Activated gamma-delta T cell treated with anti-CD3 and anti-CD28 coated beads, Interleukin-2, amount 50 U/mL, for 16 hours (primary cell): ENCODE measurements at places on chromosomes 11 and 22.

GRCh38 chr11:109998921-109999320 is 94.3 kb upstream of the ZC3H12C start:
- no peak for DNase-seq

GRCh38 chr22:28952857-28953256 is 69.5 kb downstream of the ZNRF3 start:
- DNase-seq: no peak

GRCh38 chr11:102824556-102824955 is 18.9 kb downstream of the MMP3 start:
- no peak for DNase-seq

GRCh38 chr11:131036514-131036913 is 120.2 kb upstream of the SNX19 start:
- DNase-seq: no peak

GRCh38 chr11:24779791-24780190 is 282.9 kb downstream of the LUZP2 start:
- no peak for DNase-seq

DNA sequence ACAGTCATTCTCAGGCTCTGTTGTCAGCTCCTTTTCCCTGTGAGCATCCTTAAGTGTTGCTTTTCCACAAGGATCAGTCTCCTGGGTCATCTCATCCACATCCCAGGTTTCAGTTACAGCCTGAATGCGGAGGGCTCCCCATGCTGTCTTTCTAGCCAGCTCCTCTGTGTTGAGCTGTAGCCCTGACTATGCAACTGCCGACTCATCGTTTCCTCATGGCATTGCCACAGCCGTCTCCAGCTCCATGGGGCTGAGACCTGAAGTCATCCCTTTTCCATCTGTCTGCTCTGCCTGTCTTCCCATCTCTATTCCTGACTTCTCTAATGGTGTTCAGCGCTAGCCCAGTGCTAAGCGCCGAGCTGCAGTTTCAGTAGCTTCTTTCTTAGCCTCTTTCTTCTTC is 11.8 kb downstream of the SAMM50 start:
- DNase-seq: no peak

DNA sequence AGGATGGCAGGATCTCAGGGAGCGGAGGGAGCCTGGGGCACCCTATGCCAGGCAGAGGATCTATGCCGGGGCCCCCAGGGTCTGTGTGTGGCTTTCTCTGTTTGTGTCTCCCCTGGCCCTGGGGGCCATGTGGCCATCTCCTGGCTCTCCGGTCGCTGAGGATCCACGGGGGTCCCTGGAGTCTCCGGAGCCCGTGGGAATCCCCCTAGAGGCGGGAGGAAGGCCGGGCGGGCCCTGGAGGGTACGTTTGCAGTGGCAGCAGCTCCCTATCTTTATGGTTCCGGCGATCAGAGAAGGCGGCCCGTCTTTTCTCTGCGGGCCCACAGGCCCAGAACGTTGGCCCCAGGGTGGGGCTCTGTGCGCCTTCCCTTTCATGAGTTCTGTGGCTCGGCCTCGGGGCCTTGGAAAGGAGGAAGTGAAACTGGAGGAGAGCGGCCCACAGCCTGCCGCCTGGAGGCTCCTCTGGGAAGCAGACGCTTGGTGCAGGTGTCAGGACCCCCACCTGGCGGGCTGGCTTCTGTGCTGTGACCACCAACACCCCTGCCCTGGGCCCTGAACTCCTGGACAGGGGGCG is 82.1 kb downstream of the KCNQ1 start:
- DNase-seq: no peak

GRCh38 chr11:35550374-35551036 is 25.1 kb upstream of the PAMR1 start:
- no peak for DNase-seq

GRCh38 chr11:103673773-103674172 is 362.7 kb upstream of the DDI1 start:
- DNase-seq: no peak

- DNase-seq: no peak
Measured at GRCh38 chr11:69076129-69076791, 27.5 kb downstream of the TPCN2 start.

- DNase-seq: no peak
Measured at GRCh38 chr22:44437216-44438055, 60.6 kb downstream of the RTL6 start.

GRCh38 chr22:29207243-29207550 is 1.5 kb downstream of the EMID1 start:
- DNase-seq: no peak

- no peak for DNase-seq
Measured at GRCh38 chr11:35934981-35935380, 8.9 kb upstream of the LDLRAD3 start.

DNA sequence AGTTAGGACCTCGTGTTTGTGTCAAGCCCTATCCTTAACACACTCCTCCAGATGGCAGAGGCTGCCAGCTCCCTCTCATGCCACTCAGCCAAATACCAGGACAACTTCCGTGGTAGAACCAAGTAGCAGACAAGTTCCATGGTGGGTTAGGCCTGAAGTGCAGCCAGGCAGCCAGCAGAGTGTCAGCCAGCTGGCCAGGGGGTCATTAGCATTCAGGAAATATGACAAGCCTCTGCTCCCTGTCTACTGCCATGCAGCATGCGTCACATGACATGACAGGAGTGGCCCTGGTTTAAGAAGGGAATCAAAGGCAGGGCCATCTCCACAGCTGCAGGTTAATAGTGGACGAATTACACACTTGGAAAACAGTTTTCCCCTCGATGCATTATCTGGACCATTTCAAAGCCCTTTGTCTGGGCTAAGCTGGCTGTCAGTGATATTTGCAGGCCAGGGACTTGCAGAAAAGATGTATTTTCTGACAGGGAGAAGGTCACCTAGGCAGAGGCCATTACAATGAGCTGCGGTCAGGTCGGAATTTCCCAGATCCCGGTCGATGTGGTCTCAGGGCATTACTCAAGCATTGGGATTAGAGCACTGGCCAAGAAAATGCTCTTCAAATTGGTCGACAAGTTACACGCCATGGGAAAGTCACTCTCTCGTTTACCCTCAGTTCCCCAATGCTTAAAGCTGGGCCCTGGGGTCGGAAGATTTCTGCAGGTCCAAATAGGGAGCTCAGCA is 461.7 kb upstream of the CADM1 start:
- no peak for DNase-seq

DNA sequence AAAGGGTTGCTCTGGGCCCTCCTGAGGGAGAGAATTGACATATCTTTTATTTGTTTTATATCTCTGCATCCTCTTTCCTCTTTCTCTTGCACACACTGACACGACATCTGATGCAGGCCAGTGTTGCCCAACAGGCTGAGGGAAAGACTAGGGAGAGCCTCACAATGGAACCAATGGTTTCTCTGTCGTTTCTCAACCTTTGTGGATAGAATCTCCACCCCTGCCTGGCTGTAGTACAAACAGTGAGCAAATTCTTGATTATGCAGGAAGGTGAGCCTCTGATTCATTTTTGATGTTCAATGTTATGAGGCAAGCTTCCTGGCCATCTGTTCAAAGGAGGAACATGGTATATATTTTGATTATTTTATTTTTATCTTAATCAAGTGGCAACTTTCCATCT is 49.8 kb upstream of the PLET1 start:
- no peak for DNase-seq

DNA sequence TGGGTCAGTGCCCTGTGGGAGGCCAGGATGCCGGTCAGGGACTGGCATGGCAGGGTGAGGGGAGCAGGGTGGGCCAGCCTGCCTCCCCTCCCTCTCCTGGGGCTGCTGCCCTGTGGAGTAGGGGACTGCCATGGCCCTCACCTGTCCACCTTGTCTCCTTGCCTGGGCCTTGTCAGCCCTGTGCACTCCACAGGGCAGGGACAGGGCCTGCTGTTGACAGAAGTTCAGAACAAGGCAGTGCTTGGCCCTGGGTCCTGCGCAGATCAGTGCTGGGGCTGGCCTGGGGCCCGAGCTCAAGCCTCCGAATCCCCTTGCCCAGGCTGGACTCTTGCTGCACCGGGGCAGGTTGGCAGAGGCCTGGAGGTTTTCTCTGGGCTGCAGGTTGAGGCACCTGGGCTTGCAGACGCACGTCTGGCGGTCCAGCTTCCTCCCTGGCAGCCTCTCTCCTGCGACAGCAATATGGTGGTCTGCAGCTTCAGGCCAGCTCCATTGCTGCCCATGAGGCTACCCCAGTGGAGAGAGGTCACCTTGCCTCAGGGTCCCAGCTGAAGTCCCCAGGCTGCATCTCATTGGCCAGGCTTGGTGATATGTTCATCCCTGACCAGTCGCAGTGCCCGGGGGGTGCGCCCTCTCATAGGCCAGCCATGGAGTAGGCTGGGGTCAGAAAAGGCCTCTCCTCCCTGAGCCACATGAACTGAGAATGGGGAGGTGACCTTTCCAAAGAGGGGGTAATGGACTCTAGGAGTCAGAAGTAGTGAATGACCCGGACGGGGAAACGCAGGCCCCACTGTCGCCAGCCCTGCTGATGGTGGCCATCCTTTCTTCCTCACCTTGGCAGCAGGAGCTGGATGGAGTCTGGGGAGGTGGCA is 21.5 kb upstream of the CHKA start:
- no peak for DNase-seq

DNA sequence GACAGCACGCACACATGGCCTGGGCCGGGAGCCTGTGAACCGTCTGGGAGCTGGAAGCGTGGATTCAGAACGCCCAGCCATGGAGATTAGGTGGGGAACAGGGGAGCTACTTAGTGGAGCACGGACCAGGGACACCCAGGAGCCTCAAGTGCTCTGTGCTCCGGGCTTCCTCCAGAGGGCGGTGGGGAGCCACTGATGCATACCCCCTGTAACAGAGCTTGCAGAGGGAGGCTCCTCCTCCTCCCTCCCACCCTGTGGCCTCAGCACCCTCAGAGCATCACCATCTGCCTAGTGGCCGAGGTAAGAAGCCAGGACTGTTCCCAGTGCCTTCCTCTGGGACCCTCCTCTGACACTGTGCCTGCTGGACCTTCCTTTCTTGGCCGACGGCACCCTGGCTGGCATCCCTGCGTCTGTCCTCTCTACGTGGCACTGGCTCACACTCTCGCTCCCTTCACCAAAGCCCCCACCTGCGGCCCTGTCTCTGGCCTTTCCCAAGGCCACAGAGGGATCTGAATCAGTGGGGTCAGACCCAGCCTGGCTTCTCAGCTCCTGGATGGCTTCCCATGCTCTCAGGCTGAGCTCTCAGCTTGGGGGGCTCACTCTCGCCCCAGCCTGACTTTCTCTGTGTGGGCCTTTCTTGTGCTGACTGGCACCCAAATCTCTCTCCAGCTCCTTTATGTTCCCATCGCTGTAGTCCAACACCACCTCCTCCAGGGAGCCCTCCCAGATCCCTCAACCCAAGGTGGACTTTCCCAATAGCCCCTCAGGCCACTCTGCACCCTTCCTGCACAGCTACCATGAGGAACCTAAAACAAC is 780.9 kb downstream of the BRD1 start:
- no peak for DNase-seq

DNA sequence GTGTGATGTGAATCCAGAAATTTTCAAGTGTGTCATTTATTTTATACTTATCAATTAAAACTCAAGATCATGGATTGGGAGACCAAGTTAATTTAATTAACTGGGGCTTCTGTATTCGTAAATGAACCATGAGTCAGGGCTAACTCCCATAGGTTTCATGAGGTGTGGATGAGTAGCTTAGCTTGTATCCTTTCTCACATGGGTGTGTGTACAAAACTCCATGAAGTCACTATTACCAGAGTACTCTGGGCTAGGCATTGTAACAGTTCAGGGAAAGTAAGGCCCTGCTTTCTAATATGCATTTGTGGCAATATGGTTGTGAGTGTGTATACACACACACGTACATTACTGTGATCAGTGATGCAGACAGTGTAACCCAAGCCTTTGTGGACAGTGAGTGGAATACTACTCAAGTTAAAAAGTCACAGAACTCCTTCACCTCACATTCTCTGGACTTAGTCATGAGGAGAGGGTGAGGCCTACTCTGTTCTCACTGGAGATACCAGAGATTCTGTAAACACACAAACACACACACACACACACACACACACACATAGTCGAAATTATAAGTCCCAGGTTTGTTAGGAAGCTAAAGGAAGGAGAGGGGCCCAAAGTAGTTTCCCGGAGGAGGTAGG is 3.5 kb downstream of the CNTF start:
- no peak for DNase-seq

GRCh38 chr11:113282898-113283437 is 31.4 kb upstream of the TTC12 start:
- DNase-seq: no peak

DNA sequence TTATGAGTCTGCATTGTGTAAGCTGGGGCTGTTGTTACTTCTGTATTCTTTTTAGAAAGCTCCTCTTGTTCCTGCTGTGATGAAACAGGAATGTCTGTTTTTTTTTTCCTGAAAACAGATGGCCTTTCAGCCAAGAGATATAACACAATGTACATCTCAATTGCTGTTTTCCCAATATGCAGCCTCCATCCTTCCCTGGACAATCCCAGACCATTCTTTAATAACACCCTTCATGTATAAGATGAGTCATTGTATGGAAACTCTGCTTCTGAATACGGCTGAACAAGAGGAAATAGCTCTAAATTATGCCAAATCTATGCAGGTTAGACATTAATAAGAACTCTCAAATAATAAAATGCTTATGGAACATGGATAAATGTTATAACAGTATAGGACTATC is 60.2 kb upstream of the LRRC4C start:
- DNase-seq: no peak

DNA sequence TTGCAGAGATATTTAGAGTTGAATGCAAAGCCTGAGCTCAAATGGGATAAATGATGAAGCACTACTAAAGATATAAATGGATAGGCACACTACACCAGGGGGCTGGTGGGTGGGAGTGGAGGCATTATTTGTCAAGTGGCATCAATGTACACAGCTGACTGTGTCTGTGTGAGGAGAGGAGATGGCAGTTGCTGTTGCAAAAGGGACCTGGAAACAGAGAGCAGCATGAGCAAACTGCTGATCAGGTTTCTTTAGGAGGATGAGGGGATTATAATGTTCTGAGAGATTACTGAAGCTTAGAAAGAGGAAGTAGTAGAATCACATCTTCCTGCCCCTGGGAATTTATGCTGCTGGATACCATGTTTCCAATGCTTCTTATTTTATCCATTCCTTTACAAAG is 39.4 kb upstream of the LIN7C start:
- DNase-seq: no peak

DNA sequence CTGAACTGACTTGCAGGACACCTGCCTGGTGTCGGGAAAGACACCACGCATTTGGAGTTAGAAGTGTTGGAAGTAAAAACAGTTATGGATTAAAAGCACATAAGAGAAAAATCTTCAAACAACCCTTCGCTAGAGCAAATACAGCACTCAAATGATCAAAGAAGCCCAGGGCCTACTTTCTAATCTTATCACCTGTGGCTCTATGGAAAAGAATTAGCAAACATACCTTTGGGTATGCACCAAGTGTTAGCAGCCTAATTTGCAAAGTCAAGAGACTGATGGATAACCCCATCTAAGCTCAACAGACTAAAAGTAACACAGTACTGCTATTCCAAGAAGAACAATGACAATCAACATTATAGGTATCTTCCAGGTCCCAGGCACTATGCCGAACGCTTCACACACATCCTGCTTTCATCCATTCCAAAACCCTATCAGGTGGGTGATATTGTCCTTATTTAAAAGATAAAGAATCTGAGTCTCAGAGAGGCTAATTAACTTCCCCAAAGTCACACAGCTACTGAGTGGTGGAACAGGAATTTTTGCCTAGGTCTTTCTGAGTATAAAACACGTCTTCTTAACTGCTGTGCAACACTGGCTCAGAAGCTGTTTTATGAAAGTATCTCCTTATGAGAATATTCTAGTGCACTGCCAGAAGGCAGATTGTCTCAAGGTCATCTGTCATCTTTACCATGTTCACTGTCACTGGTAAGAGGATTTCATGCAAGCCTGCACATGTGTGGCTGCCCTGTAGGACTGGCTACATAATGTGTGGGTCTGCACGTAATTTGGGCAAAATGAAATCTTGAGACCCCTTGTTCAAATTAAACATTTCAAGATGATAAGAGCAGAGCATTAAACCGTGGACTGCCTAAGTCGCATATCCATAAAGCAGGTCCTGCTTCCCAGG is 16.4 kb downstream of the SLC1A2 start:
- DNase-seq: no peak
